ENCODE measurements at places on chromosomes 3 and 15.

DNA sequence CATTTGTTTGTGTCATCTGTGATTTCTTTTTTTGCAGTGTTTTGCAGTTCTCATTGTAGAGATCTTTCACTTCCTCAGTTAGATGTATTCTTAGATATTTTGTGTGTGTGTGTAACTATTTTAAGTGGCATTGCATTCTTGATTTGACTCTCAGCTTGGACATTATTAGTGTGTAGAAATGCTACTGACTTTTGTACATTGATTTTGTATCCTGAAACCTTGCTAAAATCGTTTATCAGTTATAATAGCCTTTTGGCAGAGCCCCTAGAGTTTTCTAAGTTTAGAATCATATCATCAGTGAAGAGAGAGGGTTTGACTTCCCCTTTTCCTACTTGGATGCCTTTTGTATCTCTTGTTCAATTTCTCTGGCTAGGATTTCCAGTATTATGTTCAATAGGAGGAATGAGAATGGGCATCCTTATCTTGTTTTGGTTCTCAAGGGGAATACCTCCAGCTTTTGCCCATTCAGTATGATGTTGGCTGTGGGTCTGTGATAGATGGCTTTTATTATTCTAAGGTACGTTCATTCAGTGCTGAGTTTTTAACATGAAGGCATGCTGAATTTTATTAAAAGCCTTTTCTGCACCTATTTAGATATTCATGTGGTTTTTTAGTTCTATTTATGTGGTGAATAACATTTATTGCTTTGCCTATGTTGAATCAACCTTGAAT lies 211.7 kb downstream of the MBNL1 start:
- no peak for DNase-seq

DNA sequence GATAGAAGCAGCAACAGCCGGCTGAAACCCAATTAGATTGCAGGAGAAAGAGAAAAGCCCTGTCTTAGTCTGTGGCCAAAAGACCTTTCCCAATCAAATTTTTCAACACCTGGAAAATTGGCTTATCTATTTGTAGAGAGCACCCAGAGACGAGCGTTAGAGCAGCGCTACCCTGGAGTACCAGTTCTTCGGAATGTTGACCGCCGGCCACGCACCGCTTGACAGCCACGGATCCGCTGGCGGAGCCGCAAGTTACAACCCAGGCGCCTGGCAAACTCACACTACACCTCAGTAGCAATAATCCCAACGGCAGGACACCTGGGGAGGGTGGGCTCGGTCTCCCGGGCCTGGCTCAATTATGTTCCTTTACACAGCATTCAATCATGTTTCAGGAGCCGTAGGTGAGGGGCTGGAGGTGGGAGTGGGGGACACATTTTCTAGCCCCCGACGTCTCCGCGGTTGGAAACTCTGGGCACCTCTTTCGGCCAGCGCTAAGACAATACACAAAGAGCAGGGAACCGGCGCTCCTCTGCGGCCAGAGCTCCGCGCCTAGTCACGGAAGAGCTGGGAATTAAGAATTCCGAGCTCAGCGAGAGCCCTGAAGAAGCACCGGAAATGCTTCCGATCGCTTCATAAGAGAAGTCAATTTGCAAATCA lies 1.2 kb downstream of the MB21D2 start:
- DNase-seq, result no peak

DNA sequence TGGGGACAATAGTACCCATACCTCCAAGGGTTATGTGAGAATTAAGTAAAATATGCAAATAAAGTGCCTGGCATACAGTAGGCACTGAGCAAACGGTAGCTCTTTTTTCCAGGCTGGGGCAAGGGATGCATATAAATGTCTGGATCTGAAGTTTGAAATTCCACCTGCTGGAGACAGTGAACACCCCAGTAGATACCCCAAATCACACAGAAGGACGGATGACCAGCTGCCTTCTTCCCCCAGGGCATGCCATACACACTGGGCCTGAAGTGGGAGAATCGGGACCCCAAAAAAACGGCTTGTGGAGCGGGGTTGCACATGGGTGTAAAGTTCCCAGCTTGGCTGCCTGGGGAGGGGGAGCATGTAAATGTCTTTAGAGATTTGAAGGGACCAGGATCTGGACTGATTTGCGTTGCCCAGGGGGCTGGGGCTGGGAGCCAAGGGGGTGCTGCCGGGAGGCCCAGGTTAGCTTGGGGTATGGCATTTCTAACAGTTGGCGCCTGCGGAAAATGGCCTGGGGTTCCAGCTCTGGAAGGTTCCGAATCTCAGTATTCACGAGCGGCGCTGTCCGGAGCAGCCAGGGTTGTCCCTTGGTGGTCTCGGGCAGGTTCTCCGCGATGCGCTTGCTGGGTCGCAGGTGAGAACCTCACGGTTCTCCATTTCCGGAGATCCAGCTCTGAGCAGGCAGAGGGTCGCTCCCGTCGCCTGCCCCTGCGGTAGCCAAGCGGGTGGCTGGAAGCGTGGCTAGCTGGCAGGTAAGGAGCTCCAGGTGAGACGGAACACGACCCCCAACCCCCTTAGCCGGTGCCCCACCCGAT lies 42.6 kb upstream of the POLG start:
- no peak for DNase-seq

GRCh38 chr3:16373341-16373946 lies 108.4 kb downstream of the OXNAD1 start:
- no peak for DNase-seq

GRCh38 chr3:169227911-169228310 lies 435.6 kb downstream of the MECOM start:
- no peak for DNase-seq

DNA sequence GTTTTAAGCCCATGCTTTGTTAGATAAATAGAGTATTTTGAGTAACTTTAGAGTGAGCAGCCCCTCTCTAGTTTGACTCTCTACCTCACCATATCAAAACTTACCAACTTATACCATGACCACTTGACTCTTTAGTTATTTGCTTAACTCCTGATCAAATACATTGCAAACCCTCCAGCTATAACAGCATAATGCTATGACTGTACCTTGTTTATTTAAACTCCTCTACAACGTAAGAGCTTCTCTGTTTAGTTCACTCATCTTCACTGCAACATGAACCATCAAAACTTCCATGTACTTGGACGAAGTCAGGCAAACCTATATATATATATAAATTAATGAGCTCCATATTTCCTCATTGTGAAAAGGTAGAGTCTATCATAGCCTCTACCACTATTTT lies 218.2 kb downstream of the DPH6 start:
- DNase-seq, result no peak

DNA sequence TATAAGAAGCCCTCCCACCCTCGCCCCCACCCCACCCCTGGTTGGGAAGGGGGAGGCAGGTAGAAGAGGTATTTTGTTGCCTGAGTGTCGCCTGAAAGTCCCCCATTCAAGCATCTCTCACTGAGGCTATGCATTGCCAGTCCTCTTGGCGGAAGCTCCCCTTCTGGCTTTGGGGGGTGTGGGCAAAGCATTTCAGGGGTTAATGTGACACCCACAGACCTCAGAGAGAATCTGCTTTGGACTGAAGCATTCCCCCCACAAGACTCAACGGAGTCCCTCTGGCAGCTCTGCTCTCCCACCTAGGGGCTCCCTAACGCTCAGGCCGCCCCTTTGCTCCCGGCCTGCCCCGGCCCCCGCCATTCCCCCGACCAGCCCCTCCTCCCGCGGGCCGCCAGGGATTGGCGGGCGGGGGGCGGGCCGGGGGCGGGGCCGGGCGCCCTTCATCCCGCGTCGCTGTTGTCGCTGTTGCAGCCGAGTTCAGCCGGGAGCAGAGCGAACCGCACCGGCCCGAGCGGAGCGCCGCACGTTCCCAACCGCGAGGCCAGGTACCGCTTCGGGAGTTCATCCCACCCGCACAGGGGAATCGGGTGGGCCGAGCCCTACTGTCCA lies at the start of gene SLC38A3:
TSS of gene SLC38A3 (plus strand) at position 468 of the 609 bp plus-strand sequence. CDS start 8,929 bp downstream, outside the sequence.
- no peak for DNase-seq
